PC-3 (cell line): ENCODE measurements at places on chromosomes 12 and 14. TPM values are rescaled to one million over a fixed set of nuclear protein-coding genes. Genes with fewer than 3 reads are reported as not detected.

Gene TARBP2
- 82.0 and 98.9 TPM in 2 replicates for total RNA-seq

GRCh38 chr14:78581229-78581628 lies 411.1 kb downstream of the NRXN3 start:
- no peaks in the 10 kb centered on the region for H3K27me3 ChIP-seq
- H3K27ac ChIP-seq, result no peak overlapping the region
- DNase-seq, result no peak
- no peak overlapping the region for H3K4me3 ChIP-seq
- no peaks in the 10 kb centered on the region for H3K36me3 ChIP-seq

DNA sequence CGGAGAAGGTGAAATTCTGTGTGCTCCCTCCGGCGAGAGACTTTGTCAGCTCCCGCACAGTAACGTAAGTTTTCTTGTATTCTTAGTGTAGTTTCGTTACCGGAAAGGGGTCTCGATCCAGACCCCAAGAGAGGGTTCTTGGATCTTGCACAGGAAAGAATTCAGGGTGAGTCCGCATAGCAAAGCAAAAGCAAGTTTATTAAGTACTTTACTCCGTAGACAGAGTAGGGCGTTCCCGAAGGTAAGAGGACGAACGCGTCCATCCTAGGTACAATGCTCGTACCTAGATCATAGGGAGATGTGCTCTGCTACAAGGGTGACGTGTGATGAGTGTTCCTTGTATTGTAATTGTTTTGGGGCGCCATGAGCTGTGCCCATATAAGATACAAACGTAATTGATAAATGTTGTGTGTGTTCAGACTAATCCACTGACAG lies 293 bp downstream of the IFI27L1 start:
- H3K4me1 ChIP-seq, result peaks cover 37% of the 10 kb centered on the region
- H3K36me3 ChIP-seq, result peaks cover 30% of the 10 kb centered on the region
- no peak overlapping the region for H3K27ac ChIP-seq

DNA sequence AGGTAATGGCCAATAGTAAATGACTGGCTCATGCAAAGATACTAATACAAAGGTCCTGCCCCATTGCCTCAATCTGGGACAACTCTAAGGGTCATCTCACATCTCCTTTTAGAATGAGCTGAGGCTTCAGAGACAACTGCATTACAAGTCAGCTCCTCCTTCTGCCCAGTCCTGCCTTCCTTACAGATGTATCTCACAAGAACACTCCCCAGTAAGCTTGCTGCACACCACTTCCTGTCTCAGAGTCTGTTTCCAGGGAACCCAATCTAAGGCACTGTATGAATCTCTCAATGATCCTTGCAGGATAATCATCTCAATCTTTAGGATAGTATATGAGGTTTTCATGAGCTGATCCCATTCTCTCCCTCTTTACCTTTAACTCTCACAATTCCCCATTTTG lies 57.8 kb upstream of the ZDHHC17 start:
- peak; percentile 17 for DNase-seq
- H3K36me3 ChIP-seq, result no peaks in the 10 kb centered on the region
- no peak overlapping the region for H3K4me3 ChIP-seq

DNA sequence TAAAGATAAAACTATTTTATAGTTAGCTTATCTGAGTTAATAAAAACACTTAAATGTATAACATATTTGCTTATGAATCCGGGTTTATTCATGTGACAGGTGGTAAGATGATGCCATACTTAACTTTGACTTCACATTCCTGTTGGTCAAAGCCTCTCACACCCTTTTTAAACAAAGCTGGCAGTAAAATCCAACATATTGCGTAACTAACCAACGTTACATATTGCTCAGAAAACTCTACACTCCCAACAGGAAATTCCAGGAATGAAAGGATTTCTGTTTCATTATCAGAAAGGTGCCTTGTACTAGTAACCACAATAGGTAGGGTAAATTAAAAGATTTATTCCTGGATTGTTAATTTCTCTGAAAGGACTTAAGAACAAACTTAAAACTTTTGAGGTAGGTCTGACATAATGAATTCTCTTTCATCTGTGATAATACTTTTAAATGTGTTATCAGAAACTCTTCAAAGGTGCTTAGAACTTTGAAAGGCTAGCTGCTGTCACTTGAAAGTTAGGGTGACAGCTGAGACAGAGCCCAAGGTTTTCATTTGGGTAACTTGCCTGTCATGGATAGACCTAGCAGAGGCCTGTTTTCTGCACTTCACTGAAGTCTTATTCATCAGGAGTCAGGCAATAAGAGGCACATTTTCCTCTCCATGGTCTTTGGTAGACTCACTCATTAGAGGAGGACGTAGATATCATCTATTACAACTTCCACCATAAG lies 23.8 kb upstream of the CATSPERB start:
- no peaks in the 10 kb centered on the region for H3K27me3 ChIP-seq
- peak overlapping the region; percentile 85 for H3K27ac ChIP-seq
- no peaks in the 10 kb centered on the region for H3K36me3 ChIP-seq
- H3K4me3 ChIP-seq, result no peak overlapping the region

Gene CKAP4
- total RNA-seq, result 76.3 and 99.1 TPM in 2 replicates

Gene PLEK2
- 48.0 and 57.2 TPM in 2 replicates for total RNA-seq

Gene CSRP2
- total RNA-seq, result 33.1 and 36.3 TPM in 2 replicates

DNA sequence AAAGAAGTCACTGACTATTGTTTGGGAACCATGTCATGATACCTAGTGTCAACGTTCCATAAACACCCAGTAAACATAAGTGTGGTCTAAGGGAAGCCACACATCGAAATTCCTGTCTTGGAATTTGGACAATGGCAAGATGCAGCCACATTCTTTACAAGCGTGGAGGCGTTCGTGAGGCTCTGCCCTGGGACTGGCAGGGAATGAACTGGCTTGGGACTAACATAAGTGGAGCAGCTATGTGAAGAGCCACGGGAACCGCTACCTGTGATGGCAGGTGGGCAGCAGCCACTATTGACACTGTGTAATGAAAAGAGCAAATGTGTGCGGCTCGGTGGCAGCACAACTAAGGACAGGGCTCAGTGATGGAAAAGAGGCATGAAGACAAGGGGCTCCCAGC lies 10.0 kb upstream of the NRIP2 start:
- H3K27ac ChIP-seq, result no peak overlapping the region
- H3K27me3 ChIP-seq, result no peaks in the 10 kb centered on the region

DNA sequence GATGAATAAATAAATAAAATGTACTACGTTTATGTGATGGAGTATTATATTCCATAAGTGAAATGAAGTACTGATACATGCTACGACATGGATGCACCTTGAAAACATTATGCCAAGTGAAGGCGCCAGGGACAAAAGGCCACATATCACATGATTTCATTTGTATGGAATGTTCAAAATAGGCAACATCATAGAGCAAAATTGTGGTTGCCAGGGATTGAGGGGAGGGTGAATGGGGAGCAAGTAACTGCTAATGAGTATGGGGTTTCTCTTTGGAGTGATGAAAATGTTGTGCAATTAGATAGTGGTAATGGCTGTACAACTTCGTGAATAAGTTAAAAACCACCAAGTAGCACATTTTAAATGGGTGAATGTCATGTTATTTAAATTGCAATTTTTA lies 132.8 kb downstream of the SLC38A4 start:
- no peak overlapping the region for H3K27ac ChIP-seq
- H3K36me3 ChIP-seq, result no peaks in the 10 kb centered on the region
- no peaks in the 10 kb centered on the region for H3K4me1 ChIP-seq
- no peak for DNase-seq
- H3K4me3 ChIP-seq, result no peak overlapping the region

GRCh38 chr14:52900731-52901130 lies 50.1 kb downstream of the FERMT2 start:
- no peaks in the 10 kb centered on the region for H3K27me3 ChIP-seq
- no peak overlapping the region for H3K4me3 ChIP-seq
- H3K36me3 ChIP-seq, result 0 out of 2 replicates have a peak, but pooled peaks cover 3% of the 10 kb centered on the region
- H3K4me1 ChIP-seq, result peaks cover 31% of the 10 kb centered on the region
- DNase-seq, result peak; percentile 74
- no peak overlapping the region for H3K27ac ChIP-seq

Gene COCH
- 2.5 and 4.2 TPM in 2 replicates for total RNA-seq

- H3K4me3 ChIP-seq, result peak overlapping the region; percentile 70
- peak overlapping the region; percentile 87 for H3K27ac ChIP-seq
- DNase-seq, result no peak
Measured at GRCh38 chr12:56688846-56689109, 694 bp upstream of the PTGES3 start.

DNA sequence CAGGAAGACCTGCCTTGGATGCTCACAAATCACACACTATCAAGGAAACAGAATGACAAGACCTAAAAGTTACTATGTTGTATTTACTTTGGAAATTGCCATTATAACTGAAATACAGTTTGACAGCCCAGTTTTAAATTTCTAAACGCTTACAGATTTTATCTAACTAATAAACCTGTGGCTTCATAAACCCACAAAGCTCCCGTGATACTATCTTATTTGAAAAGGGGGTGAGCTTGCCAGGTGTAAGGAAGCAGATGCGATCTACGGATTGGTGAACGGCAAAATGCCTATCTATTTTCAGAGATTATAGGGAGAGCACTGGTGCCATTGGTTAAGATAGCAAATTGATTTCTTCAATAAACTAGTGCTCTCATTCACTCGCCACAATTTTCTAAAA lies 485.5 kb downstream of the BCAT1 start:
- H3K36me3 ChIP-seq, result no peaks in the 10 kb centered on the region
- H3K27ac ChIP-seq, result no peak overlapping the region
- H3K4me1 ChIP-seq, result no peaks in the 10 kb centered on the region
- H3K27me3 ChIP-seq, result 0 out of 2 replicates have a peak, but pooled peaks cover 6% of the 10 kb centered on the region
- H3K4me3 ChIP-seq, result no peak overlapping the region

DNA sequence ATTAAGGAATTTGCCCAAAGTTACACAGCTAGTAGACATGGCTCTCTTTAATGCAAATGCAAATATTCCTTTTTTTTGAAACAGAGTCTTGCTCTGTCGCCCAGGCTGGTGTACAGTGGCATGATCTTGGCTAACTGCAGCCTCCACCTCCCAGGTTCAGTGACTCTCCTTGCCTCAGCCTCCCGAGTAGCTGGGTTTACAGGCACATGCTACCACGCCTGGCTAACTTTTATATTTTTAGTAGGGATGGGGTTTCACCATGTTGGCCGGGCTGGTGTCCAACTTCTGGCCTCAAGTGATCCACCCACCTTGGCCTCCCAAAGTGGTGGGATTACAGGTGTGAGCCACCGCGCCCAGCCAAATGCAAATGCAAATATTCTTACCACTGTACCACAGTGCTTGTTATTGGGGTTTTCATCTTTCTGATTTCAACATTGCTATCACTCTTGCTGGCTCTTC lies 24.5 kb upstream of the HIGD1C start:
- H3K36me3 ChIP-seq, result no peaks in the 10 kb centered on the region
- H3K4me3 ChIP-seq, result no peak overlapping the region
- peaks cover 14% of the 10 kb centered on the region for H3K4me1 ChIP-seq
- DNase-seq, result no peak
- no peaks in the 10 kb centered on the region for H3K27me3 ChIP-seq

DNA sequence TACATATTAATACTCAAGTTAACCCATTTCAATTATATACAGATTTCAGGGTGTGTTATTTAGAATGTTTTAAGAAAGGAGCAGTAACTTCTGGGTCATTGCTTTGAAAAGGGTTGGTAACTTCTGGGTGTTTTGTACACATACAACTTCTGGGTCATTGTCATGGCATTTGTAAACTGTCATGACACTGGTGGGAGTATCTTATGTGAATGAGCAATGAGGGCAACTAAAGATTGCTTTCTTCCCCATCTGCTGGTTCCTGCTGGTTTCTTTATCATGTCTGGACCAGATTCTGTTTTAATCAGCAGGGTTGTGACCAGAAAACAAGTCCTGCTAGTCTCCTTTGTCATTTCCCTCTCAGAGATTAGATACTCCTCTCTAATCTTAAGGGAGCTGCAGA lies 713.3 kb downstream of the LRFN5 start:
- H3K4me3 ChIP-seq, result no peak overlapping the region
- no peaks in the 10 kb centered on the region for H3K27me3 ChIP-seq
- H3K36me3 ChIP-seq, result no peaks in the 10 kb centered on the region

DNA sequence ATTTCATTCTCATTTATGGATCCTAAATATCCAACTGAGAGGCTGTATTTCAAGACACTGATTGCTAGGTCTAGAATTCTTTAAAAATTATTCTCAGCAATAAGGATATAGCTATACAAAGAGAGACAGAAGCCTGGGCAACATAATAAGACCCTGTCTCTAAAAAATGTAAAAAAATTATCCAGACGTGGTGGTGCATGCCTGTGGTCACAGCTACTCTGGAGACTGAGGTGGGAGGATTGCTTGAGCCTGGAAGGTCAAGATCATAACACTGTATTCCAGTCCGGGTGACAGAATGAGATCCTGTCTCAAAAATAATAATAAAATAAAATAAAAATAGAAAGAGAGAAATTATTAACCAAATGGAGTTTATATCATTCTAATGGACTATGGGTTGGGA lies 20.6 kb upstream of the ARID2 start:
- H3K27ac ChIP-seq, result no peak overlapping the region
- no peak for DNase-seq
- peaks cover 5% of the 10 kb centered on the region for H3K4me1 ChIP-seq
- H3K4me3 ChIP-seq, result no peak overlapping the region

Gene ADGRD1
- 0.18 TPM in 1 of 2 replicates, not detected in the other for total RNA-seq

DNA sequence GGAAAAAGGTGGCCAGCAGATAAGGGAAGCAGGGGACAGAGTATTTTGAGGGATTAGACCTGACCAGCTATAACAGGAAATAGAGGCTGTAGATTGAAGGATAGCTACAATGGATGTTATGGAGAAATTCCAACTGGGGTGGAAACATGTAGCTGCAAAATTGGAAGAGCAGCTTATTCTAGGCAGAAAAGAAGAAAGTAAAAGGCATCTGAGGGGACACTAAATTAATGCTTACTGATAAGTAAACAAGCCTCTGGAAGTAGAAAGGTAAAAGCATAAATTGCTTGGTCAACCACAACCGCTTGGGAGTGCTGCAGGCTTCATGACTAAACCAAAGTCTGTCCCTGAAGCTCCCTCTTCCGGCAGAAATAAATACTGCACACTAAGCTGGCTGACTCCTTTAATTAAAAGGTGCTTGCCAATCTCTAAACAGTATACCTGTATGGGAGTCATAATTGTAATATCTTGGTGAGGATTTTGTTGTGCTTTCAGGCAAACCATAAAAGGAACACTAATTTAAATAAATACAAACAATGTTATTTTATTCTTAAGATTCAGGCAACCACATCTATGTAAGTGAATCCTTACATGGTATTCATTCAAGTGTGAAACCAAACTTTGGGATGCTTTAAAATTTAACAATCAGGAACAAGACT lies 7.7 kb downstream of the UBC start:
- DNase-seq, result peak; percentile 100
- H3K27ac ChIP-seq, result no peak overlapping the region
- no peaks in the 10 kb centered on the region for H3K27me3 ChIP-seq
- H3K36me3 ChIP-seq, result peaks cover 11% of the 10 kb centered on the region
- H3K4me1 ChIP-seq, result peaks cover 31% of the 10 kb centered on the region
- H3K4me3 ChIP-seq, result no peak overlapping the region
